ENCODE measurements at places on chromosomes 16 and 17. TPM values are rescaled to one million over a fixed set of nuclear protein-coding genes. Genes with fewer than 3 reads are reported as not detected.

Gene KRTAP4-9
- not detected for total RNA-seq

Gene CHD9NB
- total RNA-seq: 1.8 TPM

Gene CCL5
- total RNA-seq: not detected

Gene ADORA2B
- 0.32 TPM for total RNA-seq

Gene CENPX
- total RNA-seq: 59.9 TPM

Gene SARM1
- 100 TPM for total RNA-seq

Gene MT1M
- not detected for total RNA-seq

DNA sequence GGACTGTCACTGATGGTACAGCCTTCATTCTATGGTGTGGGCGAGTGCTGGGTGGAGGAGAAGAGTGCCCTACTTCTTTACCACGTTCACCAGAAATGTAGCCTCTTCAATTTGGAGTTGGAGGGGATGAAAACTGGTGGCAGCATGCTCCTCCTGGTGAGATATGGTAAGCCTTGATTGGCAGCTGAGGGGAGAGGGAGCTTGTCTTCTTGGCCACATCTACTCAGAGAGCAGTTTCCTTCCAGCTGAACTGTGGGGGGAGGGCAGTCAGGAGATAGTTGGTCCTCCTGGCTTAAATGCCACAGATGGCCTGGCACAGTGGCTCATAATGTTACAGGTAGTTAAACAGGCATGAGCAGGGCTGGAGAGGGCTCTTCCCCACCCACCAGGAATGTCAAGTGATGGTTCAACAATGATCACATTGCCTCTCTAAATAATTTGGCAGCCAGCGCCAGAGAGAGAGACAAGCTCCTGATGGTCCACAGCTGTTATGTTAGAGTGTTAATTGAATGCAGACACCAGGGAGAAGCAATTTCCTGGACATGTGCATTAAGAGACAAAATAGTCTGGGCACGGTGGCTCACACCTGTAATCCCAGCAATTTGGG lies 9.0 kb upstream of the MAPK3 start:
- DNase-seq: no peak

- DNase-seq: no peak
Measured at GRCh38 chr17:75550139-75550465, 24.6 kb downstream of the LLGL2 start.

- no peak for DNase-seq
Measured at GRCh38 chr17:37092071-37092470, 143.3 kb downstream of the AATF start.

GRCh38 chr17:57908278-57908677 lies 46.9 kb downstream of the CUEDC1 start:
- DNase-seq: no peak

GRCh38 chr17:66541461-66542128 lies 239.2 kb downstream of the PRKCA start:
- peak; percentile 39 for DNase-seq

- DNase-seq: no peak
Measured at GRCh38 chr16:64012166-64012565, 1109.7 kb downstream of the CDH11 start.

GRCh38 chr17:7572338-7572587 lies 7.2 kb upstream of the CD68 start:
- DNase-seq: no peak

GRCh38 chr17:78933959-78934568 lies 8.9 kb upstream of the TIMP2 start:
- DNase-seq: peak; percentile 78

GRCh38 chr17:260031-260791 lies 78.8 kb upstream of the DOC2B start:
- DNase-seq: no peak

DNA sequence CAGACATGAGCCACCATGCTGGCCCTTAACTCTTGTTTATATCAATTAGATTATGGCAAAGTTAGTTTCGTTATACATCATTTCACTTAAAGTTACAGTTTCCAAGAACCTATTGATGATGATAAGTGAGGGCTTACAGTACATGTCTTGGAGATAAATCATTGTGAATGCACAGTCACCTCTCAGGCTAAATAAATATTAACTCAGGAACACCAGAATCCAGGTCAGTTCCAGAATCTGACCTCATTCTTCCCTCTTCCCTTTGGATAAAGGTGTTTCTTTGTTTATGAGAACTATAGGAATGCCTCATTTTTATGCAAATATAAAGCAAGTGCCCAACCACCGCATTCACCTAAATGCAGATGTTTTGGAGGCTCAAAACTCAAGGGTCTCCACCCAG lies 48.4 kb upstream of the CRYM start:
- DNase-seq: no peak

DNA sequence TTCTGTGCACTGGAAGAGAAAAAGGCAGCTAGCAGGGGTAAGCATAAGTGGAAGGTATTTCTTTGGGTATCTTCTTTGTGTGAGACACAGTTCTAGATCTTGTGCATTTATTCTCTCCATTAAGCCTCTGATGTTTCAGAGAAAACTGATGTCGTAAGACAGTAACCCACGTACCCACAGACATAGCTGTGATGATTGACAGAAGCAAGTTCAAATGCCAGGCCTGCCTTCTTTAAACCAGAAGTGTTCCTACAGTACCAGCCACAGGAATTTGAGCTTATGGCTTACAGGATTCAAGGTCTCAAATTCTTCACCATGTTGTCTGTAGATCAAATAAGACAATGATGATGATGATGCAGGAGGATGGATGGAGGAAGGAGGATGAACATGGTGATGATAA lies 161.4 kb upstream of the KCNJ16 start:
- DNase-seq: no peak

GRCh38 chr16:66473654-66474519 lies 46.8 kb downstream of the BEAN1 start:
- no peak for DNase-seq

DNA sequence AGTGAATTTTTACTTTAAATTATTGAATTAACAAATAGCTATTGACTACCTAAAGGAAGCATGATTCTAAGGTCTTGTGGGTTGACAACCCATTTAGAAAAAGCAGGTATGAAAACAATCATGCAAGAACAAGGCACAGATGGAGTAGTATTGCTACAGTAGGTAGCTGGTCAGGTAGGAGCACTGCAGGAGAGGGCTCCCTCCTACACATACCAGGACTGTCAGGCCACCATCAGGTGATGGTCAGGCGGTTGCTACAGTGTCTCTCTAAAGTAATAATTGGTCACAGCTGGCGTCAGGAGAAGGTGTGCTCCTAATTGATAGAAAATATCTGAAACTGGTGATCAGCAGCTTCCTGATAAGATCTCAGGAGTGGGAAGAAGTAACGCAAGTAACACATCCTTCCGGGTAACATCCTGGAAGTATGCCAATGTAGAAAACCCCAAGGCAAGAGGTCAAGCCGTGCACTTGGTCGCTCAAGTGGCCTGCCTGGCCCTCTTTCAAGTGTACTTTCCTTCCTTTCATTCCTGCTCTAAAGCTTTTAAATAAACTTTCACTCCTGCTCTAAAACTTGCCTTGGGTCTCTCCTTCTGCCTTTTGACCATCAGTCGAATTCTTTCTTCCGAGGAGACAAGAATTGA lies 486.5 kb downstream of the TMEM114 start:
- DNase-seq: no peak
